ENCODE measurements at places on chromosomes 5 and 9.
A peak's percentile ranks its signal among the peaks of the same experiment; 100 is the strongest.

DNA sequence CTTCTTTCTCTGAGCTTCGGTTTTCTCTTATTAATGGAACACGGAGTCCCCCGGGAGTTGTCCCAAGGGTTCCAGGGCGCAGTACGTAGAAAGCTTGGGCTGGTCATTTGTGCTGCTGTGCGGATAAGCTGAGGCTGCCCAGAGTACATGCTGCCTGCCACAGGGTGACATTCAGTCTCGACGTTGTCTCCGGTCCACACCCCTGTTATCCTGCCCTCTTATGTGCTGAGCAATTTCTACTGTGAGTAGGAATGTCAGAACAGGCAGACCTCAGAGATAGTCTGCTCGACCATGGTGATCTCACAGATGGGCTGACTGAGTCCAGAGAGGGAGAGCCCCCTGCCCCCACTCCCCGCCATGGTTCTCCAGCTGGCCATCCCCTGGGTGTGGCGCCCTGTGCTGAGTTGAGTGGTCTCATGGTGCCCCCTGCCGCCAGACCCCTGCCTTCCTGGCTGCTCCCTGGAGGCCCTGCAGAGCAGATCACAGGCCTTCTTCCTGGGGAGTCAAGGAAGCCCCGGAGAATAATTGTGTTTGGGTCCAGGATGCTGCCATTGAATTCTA, 124.0 kb downstream of the RGS3 start:
- DNase-seq, result no peak

- DNase-seq, result no peak
Measured at GRCh38 chr5:145495741-145496140, 339.4 kb downstream of the PRELID2 start.

GRCh38 chr5:16074358-16074757, 105.2 kb downstream of the MARCHF11 start:
- no peak for DNase-seq

GRCh38 chr5:168696611-168697010, 117.4 kb upstream of the PANK3 start:
- DNase-seq, result no peak

- DNase-seq, result no peak
Measured at GRCh38 chr9:4769321-4770080, 23.2 kb upstream of the RCL1 start.

DNA sequence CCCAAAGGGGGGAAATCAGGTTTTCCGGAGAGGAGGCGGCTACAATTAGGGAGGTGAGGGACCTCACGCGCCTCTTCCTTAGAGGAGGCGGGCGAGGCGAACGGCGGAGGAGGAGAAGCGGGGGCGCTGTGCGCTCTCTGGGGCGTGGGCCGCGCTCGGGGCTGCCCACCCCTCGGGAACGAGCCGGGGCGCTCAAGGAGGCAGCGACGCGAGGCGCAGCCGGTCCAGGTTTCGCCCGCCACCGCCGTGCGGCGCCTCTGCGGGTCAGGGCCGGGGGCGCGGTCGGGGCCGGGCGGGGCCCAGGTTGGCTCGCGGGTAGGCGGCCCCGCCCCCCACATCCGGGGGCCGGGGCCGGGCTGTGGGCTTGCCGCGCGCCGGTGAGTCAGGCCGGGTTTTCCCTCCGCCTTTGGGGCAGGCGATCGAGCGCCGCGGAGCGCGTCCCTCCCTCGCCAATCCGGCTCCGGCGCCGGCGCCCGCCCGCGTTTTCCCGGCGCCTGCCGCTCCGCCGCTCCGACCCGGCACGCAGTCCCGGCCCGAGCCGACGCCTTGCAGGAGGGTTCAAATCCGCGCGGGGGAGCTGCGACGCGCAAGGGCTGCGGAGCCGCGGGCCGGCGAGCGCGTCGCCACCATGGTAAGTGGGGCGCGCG, at the start of gene N4BP3:
TSS of gene N4BP3 (plus strand) at position 392 of the 647 bp plus-strand sequence. CDS start 6,052 bp downstream, outside the sequence.
- DNase-seq, result peak; percentile 75

DNA sequence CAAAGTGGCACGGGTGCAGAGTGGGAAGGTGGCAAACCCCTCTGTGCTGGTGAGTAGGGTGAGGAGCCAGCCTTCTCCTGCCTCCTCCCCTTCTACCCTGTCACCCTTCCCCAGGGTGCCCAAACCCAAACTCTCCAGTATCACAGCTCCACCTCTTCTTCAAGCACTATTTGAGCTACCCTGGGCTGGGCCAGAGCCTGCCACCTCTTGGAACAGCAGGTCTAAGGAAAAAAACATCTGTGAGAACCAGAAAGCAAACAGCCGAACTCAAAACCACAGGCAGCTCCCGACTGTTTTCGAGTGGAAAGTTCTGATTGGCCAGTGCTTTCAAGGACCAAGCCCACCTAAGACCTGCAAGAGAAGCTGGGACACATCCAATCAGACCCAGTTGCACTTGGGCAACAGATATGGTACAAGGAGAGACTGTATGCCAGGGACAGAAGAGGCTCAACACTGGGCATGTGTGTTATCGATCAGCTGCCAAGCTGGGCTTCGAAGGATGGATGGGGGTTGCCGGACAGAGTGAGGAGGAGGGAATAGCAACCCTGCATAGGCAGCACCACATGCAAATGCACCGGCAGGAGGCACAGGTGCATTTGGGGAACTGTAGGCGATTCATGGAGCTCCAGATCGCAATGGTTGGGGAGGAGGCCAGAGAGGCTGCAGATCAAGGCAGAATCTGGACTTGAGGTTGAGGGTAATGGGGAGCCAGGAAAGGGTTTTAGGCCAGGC, 19.7 kb downstream of the ACSL6 start:
- no peak for DNase-seq

DNA sequence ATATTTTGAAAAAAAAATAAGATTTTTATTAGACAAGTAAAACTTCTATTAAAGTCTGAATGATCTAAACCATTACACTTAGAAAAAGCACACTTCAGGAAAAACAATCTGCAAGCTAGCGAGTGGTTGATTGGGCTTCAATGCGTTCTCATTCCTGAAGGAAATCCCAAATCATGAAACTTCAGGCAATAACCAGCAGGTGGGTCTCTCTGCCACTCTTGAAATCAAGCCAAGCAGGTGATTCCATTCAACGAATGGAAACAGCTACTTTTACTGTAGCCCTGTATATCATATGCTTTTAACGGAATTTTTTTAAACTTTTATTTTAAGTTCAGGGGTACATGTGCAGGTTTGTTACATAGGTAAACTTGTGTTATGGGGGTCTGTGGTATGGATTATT, 234.5 kb upstream of the TRPM3 start:
- no peak for DNase-seq

- DNase-seq, result no peak
Measured at GRCh38 chr9:17116400-17116837, 18.4 kb upstream of the CNTLN start.

GRCh38 chr5:159456261-159456660, 126.0 kb upstream of the IL12B start:
- DNase-seq, result no peak

DNA sequence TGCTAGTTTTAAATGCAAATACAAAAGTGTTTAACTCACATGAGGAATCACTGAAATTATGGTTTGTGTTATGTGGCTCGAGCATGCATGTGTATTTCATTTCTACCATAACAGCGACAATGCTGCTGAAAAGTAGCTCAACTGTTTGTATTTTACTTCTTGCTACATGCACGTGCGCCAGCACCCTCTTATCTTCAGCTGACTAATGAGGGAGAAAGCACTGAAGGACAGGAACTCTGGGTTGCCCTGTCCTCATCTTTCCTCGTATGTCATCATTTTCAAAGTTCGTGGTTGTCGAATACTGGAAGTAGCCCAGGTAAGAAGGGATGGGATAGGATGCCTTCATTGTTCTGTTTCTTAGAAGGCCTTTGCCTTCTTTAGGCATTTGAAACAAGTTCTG, 120.3 kb downstream of the SYK start:
- DNase-seq, result no peak

GRCh38 chr5:137164536-137164935, 334.6 kb downstream of the SPOCK1 start:
- no peak for DNase-seq

- DNase-seq, result no peak
Measured at GRCh38 chr9:106643211-106643930, 219.6 kb upstream of the ZNF462 start.
